Activated T-helper 1 cell treated with anti-CD3 and anti-CD28 coated beads, Interleukin-12 subunit alpha, Interleukin-12 subunit beta, Interleukin-2, Interleukin-4 antibody, amounts not matched to agents 30 ng/mL and 10 ng/mL and 1 ng/mL, durations not matched to agents 14 hours and 24 hours and 36 hours (primary cell): ENCODE measurements at places on chromosomes 2 and 18.

DNA sequence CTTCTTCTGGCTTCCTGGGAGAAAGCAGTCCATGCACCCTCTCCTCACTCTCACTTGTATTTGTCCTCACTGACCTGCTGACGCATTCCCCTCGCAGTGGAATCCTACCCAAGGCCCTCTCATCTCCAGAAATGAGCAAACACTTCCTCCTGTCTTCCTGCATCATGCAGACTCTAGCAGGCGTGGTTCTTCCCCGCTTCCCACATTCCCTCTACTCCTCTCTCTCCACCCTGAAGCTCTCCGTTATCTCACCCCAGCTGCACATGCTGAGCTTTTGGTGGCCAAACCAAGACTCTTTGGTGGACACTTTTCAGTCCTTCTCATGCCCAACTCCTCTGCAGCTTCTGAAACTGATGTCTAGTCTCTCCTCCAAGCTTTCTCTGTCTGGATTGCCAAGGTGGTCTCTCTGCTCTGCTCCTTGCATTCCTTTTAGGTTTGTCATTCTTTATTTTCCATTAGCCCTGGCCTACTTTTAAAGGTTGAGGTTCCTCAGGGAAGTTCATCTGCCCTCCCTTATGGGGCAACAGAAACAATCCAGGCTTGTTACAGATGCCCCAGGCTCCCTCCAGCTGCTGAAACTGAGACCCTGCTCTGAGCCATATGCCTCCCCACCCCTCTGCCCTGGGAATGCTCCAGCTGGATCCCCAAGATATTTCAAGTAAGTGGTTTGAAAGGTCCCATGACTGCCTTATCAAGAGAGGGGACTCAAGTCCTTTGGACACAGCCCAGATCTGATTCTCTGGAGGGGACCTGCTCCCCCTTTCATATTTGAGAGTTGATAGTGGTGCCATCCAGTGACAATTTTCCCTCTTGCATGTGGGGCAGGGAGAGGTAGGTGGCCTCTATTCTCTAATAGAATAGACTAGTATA lies 835 bp upstream of the IL18RAP start:
- DNase-seq: no peak
- H3K4me3 ChIP-seq: peak overlapping the region; percentile 90
- peaks cover 59% of the 10 kb centered on the region for H3K36me3 ChIP-seq
- H3K4me1 ChIP-seq: peaks cover 88% of the 10 kb centered on the region

DNA sequence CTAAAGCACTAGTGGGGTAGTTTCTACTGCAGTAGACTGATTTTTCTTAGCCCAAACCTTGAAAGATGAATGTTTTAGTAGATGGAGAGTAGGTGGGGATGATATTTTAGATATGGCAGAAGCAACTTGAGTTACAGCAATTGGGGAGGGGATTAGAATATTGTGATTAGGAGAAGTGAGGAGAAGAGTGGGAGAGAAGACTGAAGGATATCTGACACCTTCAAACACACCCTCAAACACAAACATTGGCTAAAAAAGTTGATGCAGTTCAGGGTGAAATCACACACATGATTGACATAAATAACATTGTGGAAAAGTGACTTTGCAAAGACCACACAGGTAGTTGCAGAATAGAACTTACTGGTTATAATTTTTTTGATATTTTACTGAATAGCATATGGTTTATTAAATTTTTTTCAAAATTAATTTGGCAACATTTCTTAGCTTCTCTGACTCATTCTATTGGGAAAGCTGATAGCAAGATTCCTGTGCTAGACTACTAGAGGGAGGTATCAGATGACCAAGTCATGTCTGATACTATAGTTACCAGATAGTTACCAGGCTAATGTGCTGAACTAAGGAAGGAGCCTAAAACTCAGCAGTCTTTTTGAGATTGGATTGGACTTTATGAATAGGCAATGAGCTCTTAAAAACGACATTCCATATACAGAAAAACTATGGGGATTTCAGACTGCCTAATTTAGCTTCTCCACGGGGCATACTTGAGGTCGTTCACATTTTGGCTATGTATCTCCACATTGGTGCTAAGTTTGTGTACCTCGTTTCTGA lies 73.0 kb downstream of the ACTR3 start:
- no peaks in the 10 kb centered on the region for H3K27me3 ChIP-seq
- no peak for DNase-seq
- peaks cover 21% of the 10 kb centered on the region for H3K36me3 ChIP-seq
- peaks cover 5% of the 10 kb centered on the region for H3K4me1 ChIP-seq

GRCh38 chr2:230684270-230685168 lies 28.1 kb upstream of the CAB39 start:
- no peaks in the 10 kb centered on the region for H3K36me3 ChIP-seq
- no peak for DNase-seq
- H3K4me3 ChIP-seq: no peak overlapping the region
- H3K27ac ChIP-seq: no peak overlapping the region

GRCh38 chr18:13179566-13180113 lies 38.9 kb upstream of the LDLRAD4 start:
- no peaks in the 10 kb centered on the region for H3K36me3 ChIP-seq
- H3K27ac ChIP-seq: peak overlapping the region; percentile 34
- H3K4me1 ChIP-seq: peaks cover 32% of the 10 kb centered on the region
- no peak for DNase-seq

DNA sequence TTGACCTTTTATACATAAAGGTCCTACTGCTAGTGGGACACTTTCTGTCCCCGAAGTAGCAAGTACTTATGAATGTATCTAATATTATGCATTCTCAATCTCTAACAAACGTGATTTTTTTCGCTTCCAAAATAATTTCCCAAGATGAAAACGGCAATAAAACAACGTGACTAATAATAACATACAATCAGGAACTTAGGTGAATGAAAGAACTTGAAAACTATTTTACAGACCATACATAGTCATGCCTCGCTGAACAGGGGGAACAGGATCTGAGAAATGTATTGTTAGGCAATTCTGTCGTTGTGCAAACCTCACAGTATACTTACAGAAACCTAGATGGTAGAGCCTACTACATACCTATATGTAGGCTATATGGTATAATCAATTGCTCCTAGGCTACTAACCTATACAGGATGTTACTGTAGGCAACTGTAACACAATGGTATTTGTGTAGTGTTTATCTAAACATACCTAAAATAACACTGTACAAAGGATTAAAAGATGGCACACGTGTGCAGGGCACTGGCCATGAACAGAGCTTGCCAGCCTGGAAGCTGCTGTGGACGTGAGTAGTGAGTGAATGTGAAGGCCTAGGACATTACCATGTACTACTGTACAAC lies 2.5 kb downstream of the RTN4 start:
- peaks cover 4% of the 10 kb centered on the region for H3K36me3 ChIP-seq
- peak overlapping the region; percentile 84 for H3K4me3 ChIP-seq
- H3K4me1 ChIP-seq: peaks cover 60% of the 10 kb centered on the region
- no peaks in the 10 kb centered on the region for H3K27me3 ChIP-seq
- no peak overlapping the region for H3K27ac ChIP-seq

- no peak overlapping the region for H3K4me3 ChIP-seq
- H3K36me3 ChIP-seq: no peaks in the 10 kb centered on the region
- H3K4me1 ChIP-seq: no peaks in the 10 kb centered on the region
- no peak for DNase-seq
- no peaks in the 10 kb centered on the region for H3K27me3 ChIP-seq
- H3K27ac ChIP-seq: no peak overlapping the region
These were observed 1351.6 kb upstream of the NRXN1 start for GRCh38 chr2:52383541-52383940.

DNA sequence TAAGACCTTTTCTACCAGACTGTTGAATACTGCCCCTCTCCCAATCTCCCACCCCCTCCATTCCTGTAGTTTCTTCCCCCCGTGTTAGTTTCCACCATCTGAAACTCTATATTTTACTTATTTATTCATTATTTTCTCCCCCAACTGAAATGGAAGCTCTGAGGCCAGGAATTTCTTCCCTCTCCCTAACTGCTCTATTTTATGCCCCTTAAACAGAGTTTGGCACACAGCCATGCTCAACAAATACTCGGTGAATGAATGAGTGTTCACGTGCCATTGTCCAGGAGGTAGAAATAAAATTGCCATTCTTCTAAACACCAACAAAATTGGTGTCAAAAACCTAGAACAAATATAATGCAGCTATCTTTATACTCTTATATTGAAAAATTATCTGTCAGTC lies 5.6 kb downstream of the ITGB1BP1 start:
- H3K27ac ChIP-seq: no peak overlapping the region
- peaks cover 36% of the 10 kb centered on the region for H3K36me3 ChIP-seq
- no peak overlapping the region for H3K4me3 ChIP-seq
- no peaks in the 10 kb centered on the region for H3K27me3 ChIP-seq
- H3K4me1 ChIP-seq: peaks cover 68% of the 10 kb centered on the region

DNA sequence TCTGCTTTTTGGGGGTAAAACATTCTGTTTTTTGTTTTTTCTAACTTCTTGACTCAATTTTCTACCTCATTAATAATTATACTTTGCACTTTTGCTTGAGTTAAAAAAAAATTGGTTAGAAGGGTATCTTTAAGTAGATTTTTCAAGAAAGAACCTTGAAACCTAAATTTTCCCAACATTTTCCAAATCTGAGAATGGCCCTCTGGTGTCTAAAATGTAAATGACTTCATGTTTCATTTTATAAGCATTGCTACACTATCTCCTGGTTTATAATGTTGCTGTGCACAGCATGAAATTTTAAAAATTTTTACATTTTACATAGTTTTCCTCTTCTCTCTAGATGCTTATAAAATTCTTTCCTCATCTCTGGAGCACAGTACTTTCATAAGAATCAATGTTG lies 14.2 kb downstream of the EIF2AK2 start:
- no peak for DNase-seq
- H3K4me3 ChIP-seq: no peak overlapping the region
- H3K36me3 ChIP-seq: peaks cover 43% of the 10 kb centered on the region
- no peak overlapping the region for H3K27ac ChIP-seq
- no peaks in the 10 kb centered on the region for H3K27me3 ChIP-seq
- no peaks in the 10 kb centered on the region for H3K4me1 ChIP-seq

DNA sequence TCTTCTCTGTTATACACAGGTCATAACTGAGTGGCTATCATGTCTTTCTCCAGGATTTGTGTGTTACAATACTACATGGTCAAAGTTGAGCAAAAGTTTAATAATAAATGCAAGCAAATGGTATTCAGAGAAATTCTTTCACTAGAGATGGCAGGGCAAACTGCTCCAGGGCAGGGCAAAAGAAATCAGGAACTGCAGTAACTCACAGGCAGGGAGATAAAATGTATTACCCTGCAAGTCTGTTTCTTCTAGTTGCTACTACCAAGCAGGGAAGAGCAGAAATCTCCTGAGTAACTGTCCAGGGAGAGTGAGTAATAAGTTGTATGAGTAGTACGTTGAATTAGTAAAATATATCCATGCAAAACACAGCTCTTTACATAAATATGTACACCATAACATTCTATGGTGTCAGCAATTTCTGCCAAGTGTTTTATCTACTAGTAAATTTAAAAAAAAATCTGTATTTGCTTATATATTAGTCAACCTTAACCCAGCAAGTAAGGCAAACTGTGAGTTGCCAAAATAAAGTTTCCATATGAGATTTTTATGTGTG lies 404.1 kb downstream of the ZEB2 start:
- H3K36me3 ChIP-seq: peaks cover 1% of the 10 kb centered on the region
- no peak for DNase-seq
- H3K4me3 ChIP-seq: no peak overlapping the region
- H3K27ac ChIP-seq: no peak overlapping the region
- no peaks in the 10 kb centered on the region for H3K27me3 ChIP-seq
- H3K4me1 ChIP-seq: peaks cover 6% of the 10 kb centered on the region
